ENCODE measurements at places on chromosomes 2 and 18.

DNA sequence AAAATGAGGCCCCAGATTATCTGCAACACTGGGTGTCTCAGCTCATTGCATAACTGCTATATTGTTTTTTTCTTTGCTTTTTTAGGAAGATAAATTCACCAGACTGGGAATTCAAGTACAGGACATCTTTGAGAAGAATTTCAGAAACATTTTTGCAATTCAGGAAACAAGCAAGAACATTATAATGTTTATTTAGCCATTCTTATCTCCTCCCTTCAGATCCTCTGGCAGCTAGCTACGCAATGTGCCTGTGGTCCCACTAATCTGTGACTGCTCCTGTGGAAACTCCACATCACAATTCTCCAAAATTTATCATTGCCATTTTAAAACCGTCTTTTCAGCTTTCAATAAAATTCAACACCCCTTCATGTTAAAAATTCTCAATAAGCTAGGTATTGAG is 126.8 kb downstream of the SP100 start:
- DNase-seq, result no peak

- no peak for DNase-seq
These were observed 54.4 kb upstream of the CCDC68 start for GRCh38 chr18:55013685-55014084.

GRCh38 chr2:15594291-15595256 is 2.9 kb downstream of the DDX1 start:
- DNase-seq, result no peak

- DNase-seq, result no peak
These were observed 98.9 kb downstream of the RTP5 start for GRCh38 chr2:241968417-241968816.

GRCh38 chr2:111652038-111652437 is 232.0 kb downstream of the ANAPC1 start:
- DNase-seq, result no peak
